ENCODE measurements at places on chromosomes 12 and 14.

DNA sequence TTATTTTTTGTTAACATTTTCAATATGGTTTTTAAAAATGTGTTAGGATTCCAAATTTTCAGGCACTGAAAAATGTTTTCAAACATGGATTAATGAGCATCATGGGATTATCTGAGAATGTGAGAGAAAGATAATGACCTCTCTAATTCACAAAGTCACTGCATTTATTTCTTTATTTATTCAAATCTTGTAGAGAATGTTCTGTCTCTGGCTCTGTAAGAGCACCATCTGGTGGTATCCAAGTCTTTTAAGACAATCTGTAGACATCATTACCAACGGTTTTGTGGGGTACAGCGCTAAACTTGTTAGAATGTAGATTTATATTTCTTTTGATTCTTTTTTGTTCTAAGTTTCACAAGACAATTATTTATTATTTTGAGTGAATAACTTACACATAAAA is 956.0 kb upstream of the NOVA1 start:
- no peak for DNase-seq

DNA sequence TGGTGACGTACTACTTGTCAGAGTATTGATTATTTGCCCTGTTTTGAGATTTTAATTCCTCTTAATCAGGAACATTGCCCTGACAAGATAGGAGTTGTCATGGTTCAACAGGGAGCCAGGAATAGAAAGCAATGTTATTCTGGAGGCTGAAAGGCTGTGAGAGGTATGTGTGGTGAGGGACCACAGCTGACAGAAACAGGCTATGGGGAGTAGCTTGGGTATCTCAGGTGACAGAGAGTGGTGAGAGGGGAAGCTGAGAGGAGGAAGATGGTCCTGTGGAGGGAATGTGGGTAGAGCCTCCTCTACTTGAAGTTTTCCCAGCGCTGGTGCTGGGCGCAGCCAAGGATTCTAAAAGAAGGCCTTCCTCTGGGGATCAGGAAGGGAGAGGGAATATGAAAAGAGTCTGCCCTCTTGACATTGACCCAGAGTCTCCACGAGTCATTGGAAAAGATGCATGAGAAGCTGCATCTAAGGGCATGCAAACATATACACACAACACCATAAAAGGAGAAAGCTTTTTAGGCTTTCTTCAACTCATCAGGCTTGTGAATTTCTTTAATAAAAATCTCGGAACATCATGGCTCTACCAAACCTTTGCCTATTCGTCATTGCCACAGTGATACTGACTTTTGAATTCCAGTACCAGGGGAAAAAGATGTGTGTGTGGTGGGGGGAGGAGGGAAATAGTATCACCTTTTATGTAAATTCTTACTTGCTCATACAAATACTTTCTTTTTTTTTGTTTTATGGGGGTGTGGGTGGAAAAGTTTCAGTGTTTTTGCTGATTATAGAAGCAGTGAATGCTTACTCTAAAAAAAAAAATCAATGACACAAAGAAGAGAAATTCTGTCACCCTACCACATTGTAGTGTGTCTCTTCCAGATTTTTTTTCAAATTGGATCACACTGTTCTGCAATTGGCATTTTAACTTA is 39.9 kb upstream of the DHRS7 start:
- no peak for DNase-seq

GRCh38 chr12:27711317-27711682 is 668 bp downstream of the MRPS35 start:
- DNase-seq = no peak

DNA sequence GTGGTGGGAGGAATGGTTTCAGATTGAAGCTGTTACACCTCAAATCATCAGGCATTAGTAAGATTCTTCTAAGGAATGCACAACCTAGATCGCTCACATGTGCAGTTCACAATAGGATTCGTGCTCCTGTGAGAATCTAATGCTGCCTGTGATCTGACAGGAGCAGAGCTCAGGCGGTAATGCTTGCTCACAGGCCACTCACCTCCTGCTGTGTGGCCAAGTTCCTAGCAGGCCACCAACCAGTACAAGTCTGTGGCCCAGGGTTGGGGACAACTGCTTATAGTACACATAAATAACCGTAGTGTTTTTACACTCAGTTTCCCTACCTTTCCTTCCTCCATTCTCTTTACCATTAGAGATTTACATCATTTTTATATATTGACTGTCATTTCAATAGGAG is 121.4 kb downstream of the SLCO1B3 start:
- no peak for DNase-seq

DNA sequence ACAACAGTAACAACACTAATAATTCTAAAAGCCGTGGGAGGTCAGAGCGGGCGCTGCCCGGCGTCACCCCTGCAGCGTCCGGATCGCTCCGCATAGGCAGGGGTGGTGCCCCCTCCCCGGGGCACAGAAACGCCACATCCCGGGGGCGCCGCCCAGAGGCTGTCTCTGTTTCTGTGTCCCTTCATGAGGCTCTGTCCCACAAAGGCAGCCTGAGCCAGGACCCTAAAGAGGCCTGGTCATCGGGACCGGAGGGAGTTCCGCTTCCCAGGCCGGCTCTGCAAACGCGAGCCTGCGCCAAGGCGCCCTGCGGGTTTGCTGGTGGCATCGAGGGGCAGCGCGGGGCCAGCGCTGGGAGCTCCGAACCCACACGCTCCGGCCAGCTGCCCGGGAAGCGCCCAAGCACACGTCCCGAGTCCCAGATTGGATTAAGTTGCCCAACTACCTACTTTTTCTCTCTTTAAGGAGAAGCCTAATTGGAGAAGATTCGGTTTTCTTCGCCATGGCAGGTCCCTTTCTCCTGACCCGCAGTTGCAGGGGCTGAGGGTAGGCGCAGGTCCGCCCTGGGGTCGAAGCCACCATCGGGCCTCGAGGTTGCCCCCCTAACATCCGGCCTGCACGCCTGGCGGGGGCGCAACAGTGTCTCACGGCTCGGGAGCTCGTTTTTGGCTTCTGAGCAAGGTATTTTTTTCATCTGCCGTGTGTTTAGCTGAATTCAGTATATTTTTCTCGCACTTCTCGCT is 421.7 kb downstream of the VRK1 start:
- no peak for DNase-seq

DNA sequence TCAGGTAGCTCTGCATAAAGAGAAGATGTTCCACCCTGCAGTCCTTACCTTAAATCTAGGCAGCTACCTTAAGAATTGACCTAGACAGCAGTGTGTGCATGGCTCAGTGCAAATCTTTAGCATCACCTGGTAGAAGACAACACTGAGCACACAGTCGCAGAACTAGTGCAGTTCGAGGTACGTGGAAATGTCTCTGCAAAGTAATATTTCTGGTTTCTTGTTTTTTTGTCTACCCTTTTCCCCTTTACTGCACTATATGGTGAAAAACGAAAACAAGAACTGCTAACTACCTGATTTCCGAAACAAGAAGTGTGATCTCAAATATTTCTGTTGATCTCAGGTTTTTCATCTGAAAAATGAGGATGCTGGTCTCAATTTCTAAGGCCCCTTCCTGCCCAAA is 82.5 kb downstream of the ETV6 start:
- DNase-seq = no peak

DNA sequence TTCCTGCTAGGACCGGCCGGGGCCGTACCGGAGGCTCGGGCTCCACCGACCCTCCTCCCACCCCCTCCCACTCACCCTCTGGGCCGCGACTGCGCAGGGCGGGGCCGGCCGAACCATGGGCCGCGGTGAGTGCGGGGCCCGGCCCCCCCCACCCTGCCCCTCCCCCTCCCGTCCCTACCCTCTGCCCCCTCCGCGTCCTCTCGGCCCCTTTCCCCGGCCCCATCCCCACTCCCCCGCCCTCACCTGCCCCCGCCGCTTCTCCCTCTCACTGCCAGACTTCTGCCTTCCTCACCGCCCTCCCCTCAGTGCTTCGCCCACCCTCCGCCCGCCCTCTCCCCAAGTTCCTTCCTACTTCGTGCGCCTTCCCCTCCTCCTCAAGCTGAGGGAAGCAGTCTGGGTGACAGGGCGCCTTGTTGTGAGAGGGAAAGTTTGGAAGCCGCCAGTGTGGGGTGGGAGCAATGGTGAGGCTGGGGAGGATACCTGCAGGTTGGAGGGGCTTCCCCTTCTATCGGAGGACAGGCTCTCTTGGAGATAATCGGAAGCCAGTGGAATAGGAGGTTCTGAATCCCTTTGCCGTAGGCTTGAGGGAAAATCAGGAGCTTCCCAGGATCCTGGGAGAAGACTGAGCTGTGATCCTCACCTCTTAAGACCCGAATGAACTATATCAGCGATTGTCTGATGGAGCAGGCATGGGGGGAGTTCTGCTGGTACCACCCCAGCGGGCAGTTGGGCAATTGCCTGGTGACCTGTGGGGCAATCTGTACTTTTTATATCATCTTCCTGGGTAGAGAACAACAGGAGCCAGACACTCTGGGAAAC is 472 bp downstream of the MBD6 start:
- peak; percentile 65 for DNase-seq

DNA sequence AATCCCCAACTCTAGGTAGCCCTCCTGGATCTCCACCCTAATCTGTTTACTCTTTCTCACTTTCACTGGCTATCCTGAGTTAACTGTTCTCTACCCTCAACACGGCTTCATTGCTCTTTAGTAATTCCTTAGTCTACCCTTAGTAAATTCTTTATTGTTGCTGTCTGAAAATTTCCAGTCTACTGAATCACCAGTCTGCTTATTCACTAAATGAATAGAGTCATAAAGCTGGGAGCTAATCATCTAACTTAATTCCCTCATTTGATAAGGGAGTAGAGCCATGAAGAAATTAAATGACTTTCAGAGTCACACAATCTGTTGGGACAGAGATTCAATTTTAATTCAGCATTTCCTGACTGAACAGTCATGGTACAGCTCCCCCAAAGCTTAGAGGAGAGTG is 36.5 kb downstream of the YEATS4 start:
- no peak for DNase-seq

DNA sequence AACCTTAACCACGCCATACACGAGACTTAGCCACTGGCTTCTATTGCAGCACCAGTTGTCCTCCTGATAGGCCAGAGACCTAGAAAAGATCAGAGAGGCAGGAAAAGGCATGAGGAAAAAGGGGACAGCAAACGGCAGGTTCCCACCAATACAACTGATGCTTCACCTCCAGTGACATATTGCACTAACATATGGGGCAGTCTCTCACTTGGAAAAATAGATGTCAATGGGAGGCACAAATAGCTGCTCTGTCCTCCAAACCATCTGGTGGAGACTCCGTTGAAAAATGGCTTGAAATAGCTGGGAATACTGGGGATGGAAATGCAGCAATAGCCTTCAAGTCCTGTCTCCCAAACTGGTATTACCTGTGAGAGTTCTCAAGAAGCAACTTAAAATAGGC is 20.3 kb downstream of the SLC8A3 start:
- no peak for DNase-seq

- no peak for DNase-seq
These were observed 30.3 kb downstream of the HIP1R start for GRCh38 chr12:122865268-122866231.

- DNase-seq = no peak
These were observed 5.7 kb upstream of the TNS2 start for GRCh38 chr12:53044052-53044581.

DNA sequence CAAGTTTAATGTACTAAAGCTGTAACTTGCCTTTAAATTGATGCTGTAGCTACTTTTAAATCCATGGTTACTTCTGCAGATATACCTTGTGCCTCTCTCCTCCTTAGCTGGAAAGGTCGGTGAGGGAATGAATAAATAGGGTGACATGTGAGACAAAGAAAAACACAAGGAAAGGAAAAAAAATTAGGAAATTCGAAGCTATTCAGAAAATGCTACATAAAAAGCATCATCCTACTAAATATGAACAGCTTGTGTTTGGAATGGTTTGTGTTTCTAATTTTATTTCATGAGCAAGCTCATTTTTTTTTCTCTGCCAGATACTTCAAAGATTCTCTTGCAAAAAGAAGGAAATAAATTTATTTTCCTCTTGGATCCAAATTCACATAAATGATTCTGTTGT is 186.3 kb upstream of the NUDT4 start:
- DNase-seq = no peak

DNA sequence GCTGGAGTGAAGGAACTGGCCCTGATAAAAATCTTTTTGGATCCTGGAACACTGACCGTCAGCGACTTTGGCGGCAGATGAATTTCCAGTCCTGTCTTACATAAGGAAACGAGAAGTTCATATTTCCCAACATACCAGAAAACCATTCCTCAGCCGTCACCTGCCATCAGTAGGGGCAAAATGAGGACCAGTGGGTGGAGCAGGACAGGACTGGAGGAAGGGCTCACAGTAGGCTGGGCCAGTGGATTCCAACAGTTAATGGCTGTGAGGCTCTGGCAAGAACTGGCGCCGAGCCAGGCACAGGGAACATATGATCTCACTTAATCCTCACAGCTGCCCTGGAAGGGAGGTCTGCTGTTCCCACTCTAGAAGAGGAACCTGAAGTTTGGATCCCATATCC is 67.2 kb upstream of the FAM181A start:
- DNase-seq = no peak

DNA sequence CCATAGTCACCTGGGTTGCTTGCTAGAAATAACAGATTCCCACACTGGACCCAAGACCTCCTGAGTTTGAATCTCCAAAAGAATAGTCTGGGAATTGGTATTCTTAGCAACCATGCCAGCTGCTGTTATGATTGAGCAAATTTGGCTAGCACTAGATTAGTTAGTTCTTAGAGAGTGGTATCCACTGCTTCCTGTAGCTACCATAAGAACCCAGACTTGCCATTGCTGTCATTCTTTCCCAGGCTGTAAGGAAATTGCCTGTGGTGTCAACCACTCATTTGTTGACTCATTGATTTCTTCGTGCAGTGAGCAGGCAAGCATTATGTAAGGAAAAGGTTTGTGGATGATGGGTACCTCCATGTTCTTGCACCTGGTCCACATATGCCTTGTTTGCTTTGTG is 201.8 kb upstream of the RGS6 start:
- DNase-seq = no peak

GRCh38 chr12:126191031-126191891 is 1126.0 kb downstream of the AACS start:
- no peak for DNase-seq

DNA sequence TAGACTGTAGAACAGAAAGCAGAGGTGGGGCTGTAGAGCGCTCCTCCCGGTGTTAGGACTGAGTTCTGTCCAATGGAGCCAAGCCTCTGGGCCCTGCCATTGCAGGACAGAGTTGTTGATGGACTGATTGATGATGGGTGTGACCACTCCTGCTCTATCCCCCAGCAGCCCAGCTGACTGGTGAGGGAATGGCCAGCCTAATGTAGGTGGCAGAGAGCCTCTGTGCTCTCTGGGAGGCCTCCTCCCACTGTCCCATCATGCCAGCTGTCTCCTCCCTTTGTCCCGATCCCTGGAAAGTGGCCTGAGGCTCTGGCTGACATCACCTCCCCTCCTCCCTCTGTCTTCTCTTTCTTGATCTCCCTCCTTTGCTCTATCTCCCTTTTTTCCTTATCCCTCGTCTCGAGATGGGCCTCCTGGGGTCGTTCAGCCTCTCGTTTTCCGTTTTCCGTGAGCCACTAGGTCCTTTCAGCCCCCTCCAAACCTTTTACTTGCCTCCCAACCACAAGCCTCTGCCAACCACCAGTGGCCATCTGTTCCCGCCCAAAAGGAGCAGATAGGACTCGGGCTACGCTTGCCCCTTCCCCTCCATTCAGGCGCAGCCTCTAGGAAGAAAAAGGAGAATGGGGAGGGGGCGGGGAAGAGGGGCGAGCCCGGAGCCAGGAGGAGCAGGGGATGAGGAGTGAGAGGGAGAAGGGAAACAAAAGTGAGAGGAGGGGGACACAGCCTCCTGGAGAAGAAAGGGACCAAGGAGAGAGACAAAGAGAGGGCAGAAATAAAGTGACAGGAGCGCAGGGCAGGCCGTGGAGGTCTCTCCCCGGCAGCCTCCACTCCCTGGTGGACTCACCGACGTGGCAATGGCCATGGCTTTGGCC is 572 bp downstream of the EFS start:
- DNase-seq = peak; percentile 60

Measured in mesenchymal stem cell (in vitro differentiated cells and primary cell).